Activated CD8-positive, alpha-beta memory T cell treated with anti-CD3 and anti-CD28 coated beads, Interleukin-2, amount 10 ng/mL, durations not matched to agents 7 days and 5 days (primary cell): ENCODE measurements at places on chromosomes 7 and 10. TPM values are rescaled to one million over a fixed set of nuclear protein-coding genes. Genes with fewer than 3 reads are reported as not detected.

Gene CRYGN
- not detected for total RNA-seq

Gene ERVW-1
- not detected for total RNA-seq

DNA sequence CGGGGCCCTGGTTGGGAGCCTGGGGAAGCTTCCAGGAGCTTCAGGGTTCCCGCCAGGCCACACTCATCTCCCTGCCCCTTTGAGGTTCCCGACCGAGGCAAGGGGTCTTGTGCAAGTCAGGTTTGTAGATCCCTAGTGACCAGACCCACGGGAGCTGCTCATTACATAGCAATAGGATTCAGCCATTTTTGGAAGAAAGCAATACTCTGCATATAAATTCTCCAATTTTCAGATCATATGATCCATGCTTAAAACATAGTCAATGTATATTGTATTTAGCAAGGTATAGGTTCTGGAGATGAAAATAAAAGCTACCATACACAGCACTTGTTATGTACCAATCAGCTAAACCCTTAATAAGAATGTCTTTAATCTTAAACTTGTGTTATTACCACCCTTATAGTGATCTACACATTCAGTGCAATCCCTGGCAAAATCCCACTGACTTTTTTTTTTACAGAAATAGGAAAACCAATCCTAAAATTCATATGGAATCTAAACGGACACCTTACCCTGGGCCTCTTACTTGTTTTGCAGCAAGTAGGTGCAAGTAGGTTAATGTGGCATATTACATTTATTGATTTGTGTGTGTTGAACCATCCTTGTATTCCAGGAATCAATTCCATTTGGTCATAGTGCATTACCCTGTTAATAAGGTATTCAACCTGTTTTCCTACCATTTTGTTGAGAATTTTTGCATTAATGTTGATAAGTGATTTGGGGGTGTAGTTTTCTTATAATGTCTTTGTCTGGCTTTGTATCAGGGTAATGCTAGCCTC, 13.8 kb upstream of the FKBP9 start:
- peaks cover 25% of the 10 kb centered on the region for H3K27me3 ChIP-seq
- H3K4me3 ChIP-seq: peak overlapping the region; percentile 61
- H3K27ac ChIP-seq: no peak overlapping the region
- DNase-seq: no peak
- H3K36me3 ChIP-seq: peaks cover 14% of the 10 kb centered on the region

DNA sequence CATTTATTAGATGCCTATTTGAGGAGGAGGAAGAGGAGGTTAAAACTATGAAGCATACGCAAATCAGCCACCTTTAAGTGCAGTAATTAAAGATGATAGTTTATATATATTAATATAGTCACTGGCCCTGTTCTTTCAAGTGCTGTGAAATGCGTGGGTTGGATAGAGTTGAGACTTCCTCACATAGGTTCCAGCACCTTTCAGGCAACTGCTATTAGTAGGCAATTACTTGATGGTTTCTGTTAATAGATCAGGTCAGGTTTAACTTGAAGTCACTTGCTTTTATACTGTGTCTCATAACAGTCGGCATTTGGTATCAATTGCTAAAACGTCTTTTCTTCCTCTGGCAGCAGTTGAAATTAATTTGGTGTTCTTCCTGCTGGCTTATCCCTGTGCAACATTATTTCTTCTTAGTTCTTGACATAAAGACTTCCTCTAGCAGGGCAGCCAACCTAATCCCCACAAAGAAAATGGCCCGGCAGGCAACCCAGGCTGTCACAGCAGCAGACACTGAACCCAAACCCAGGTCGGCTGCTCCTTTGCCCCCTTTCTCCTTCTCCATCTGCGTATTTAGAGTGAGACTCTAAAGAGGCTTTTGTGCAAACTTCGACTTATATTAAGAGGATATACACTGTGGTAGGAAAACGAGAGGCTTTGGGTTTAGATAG, 35.3 kb upstream of the BET1 start:
- no peak overlapping the region for H3K27ac ChIP-seq
- no peaks in the 10 kb centered on the region for H3K4me1 ChIP-seq
- H3K27me3 ChIP-seq: peaks cover 33% of the 10 kb centered on the region
- H3K4me3 ChIP-seq: no peak overlapping the region

- no peak for DNase-seq
- no peak overlapping the region for H3K27ac ChIP-seq
- H3K4me1 ChIP-seq: peaks cover 9% of the 10 kb centered on the region
These were observed 181.8 kb upstream of the PRSS1 start for GRCh38 chr7:142567201-142568075.

GRCh38 chr7:108492742-108493141, 33.2 kb downstream of the PNPLA8 start:
- H3K36me3 ChIP-seq: peaks cover 1% of the 10 kb centered on the region
- H3K4me1 ChIP-seq: no peaks in the 10 kb centered on the region
- no peak overlapping the region for H3K4me3 ChIP-seq

GRCh38 chr7:32958046-32959025, 1.1 kb downstream of the FKBP9 start:
- peak overlapping the region; percentile 73 for H3K4me3 ChIP-seq
- H3K27ac ChIP-seq: no peak overlapping the region
- DNase-seq: no peak

- peaks cover 41% of the 10 kb centered on the region for H3K27me3 ChIP-seq
- no peak overlapping the region for H3K27ac ChIP-seq
- H3K36me3 ChIP-seq: no peaks in the 10 kb centered on the region
These were observed 1.7 kb downstream of the CACNA2D1 start for GRCh38 chr7:82441669-82442478.

DNA sequence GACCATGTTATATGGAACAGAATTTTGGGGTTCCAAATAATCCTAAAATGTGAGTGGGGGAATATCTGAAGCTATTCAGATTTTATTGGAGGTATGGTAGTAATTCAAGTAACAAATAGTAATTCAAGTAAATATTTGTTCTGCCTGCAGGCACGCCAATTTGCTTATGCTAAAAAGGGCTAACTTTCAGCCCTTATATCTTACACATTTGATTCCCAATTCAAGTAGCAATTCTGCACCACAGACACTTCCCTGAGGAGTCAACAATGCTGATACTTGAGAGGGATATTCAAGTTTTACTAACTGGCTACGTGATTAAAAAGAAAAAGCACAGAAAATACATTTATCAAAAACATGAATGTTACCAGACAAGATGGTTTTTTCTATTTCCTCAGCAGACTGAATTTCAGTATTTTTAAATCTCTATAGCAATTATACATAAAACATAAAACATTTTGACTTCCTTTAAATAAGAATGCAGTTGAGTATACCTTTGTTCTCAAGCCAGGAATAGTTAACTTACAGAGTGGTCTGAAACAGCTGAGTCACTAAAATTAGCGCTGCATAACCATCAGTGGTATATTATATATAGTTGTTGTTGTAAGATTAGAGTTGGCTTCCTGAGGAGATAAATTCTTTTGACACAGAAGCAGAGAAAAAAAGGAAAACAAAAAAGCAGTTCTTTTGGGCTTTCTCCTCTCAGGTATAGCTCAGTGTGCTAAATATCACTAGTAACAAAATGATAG, 33.9 kb downstream of the MTPN start:
- no peak overlapping the region for H3K27ac ChIP-seq
- H3K4me1 ChIP-seq: peaks cover 11% of the 10 kb centered on the region
- DNase-seq: no peak
- H3K27me3 ChIP-seq: no peaks in the 10 kb centered on the region
- H3K36me3 ChIP-seq: peaks cover 12% of the 10 kb centered on the region

GRCh38 chr10:490891-491571, 198.4 kb downstream of the DIP2C start:
- no peak for DNase-seq
- no peaks in the 10 kb centered on the region for H3K4me1 ChIP-seq
- peaks cover 18% of the 10 kb centered on the region for H3K27me3 ChIP-seq
- no peak overlapping the region for H3K4me3 ChIP-seq

GRCh38 chr7:127844707-127845331, 186.4 kb downstream of the LRRC4 start:
- H3K36me3 ChIP-seq: peaks cover 33% of the 10 kb centered on the region
- no peak overlapping the region for H3K4me3 ChIP-seq
- peaks cover 12% of the 10 kb centered on the region for H3K4me1 ChIP-seq
- H3K27me3 ChIP-seq: no peaks in the 10 kb centered on the region

- H3K27me3 ChIP-seq: no peaks in the 10 kb centered on the region
- no peak overlapping the region for H3K4me3 ChIP-seq
- no peaks in the 10 kb centered on the region for H3K36me3 ChIP-seq
- no peaks in the 10 kb centered on the region for H3K4me1 ChIP-seq
These were observed 456.2 kb downstream of the PARD3 start for GRCh38 chr10:34358729-34359434.
